MG63 (cell line): ENCODE measurements at places on chromosomes 5 and 9.

DNA sequence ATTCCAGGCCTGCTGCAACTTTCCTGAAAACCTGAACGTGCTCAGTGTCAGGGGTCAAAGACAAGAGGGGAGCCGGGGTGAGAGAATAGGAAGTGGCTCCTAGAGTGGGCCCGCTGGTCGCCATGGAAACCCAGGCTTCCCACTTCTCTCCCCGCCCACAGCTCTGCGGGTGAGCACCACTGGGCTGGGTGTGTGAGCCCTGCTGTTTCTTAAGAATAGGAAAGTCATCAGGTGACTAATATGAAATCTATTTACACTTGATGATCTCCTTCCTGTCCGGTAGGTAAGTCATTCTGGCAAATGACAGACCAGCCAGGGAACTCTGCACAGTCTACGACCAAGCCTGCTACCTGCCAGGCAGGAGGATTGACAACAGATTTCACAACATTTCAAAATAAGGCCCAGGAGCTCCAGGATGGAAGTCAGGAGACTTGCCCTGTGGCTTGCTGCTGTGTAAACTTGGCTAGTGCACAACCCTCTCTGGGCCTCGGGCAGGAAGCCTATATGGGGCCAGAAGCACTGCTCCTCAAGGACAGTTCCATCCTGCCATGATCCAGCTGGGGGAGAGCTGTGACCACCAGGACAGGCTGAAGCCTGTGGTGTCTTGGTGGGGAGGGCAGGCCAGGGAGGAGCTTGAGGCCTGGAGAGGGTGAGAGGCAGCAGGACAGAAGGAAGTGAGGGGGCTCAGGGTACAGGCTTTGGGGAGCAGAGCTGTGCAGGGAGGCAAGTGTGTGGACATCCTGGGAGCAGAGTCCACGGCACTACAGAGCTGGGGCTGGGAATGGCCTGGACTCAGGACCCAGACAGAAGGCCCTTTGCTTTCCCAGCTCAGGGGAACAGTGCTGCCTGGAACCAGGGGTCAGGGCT lies 60.6 kb downstream of the SHB start:
- DNase-seq = peak; percentile 87

DNA sequence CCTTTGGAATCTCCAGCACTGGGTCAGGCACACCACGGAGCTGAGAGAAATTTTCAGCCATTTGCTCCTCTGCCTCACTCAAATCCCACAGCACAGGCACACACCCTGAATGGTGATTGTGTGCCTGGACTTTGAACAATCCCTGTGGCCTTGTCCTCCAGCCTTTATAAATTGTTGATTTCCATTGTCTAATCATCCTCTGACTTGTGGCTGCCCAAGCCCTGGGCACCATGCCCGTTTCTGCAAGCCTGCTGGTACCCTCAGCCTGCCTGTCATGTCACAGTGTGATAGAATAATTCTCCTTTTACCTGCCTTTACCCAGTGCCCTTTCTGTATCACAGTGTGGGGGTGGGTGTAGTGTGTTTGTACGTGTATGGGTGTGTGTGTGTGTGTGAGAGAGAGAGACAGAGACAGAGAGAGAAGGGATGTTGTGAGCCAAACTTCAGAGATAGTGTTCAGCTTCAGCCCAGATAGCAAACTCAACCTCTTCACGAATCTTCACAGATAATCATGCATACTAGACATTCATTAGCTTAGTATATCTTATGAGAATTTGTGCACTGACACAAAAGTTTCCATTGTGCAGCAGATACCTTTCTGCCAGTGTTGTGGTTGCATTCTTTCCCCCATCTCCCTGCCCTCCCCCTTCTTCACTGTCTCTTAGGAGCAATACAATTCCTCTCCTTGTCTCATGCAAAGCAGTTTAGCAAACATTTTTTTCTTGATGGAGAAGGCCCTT lies 27.8 kb upstream of the SLC44A1 start:
- DNase-seq = peak; percentile 30

DNA sequence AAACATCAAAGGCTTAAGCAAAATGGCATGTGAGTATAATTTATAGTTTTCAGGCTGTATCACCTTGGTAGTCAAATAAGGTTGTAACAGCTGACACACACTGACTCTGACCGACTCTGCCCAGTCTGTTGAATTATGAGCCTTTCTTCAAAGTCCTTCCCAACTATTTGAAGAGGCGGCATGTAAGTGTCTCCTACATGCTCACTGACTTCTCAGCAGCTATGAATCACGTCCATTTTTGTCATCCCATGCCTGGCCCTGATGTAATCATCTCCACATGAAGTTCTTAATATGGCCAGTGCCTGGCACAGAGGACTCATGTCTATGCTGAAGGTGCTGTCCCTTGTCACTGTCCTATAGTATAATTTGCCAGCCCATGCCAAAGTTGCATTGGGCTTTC lies 5.1 kb upstream of the PTBP3 start:
- DNase-seq = no peak

GRCh38 chr5:74094096-74094781 lies 468.2 kb downstream of the ARHGEF28 start:
- no peak for DNase-seq

GRCh38 chr9:107688728-107689127 lies 199.2 kb upstream of the KLF4 start:
- no peak for DNase-seq

GRCh38 chr5:131996210-131997025 lies 15.0 kb downstream of the ACSL6 start:
- DNase-seq = no peak

- no peak for DNase-seq
These were observed 375.3 kb upstream of the PRR16 start for GRCh38 chr5:120088836-120089235.
